ENCODE measurements at places on chromosomes 16 and 17.

- no peak for DNase-seq
Measured at GRCh38 chr17:44556166-44556831, 985 bp upstream of the FZD2 start.

GRCh38 chr17:48244121-48244711 lies 136.7 kb downstream of the SNX11 start:
- no peak for DNase-seq

GRCh38 chr16:23072084-23072599 lies 77.1 kb downstream of the USP31 start:
- no peak for DNase-seq

GRCh38 chr17:320809-321385 lies 31.7 kb downstream of the RPH3AL start:
- DNase-seq, result no peak

DNA sequence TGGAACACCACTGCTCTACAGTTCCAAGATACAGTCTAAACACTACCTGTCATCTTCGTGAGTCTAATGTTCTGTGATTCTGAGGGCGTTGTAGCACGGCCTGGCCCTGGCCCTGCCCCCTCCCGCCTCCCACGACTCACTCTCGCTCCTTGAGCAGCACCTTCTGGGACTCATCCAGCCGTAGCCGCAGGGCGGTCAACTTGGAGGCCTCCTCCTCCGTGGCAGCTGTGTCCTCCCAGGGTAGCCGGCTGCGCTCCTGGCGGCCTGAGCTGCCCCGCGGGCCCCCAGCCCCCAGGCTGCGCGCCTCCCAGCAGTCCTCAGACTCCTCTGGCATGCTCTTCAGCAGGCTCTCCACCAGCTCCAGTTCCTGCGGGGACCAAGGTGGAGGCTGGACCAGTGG lies 10.6 kb downstream of the CCDC102A start:
- DNase-seq, result no peak

DNA sequence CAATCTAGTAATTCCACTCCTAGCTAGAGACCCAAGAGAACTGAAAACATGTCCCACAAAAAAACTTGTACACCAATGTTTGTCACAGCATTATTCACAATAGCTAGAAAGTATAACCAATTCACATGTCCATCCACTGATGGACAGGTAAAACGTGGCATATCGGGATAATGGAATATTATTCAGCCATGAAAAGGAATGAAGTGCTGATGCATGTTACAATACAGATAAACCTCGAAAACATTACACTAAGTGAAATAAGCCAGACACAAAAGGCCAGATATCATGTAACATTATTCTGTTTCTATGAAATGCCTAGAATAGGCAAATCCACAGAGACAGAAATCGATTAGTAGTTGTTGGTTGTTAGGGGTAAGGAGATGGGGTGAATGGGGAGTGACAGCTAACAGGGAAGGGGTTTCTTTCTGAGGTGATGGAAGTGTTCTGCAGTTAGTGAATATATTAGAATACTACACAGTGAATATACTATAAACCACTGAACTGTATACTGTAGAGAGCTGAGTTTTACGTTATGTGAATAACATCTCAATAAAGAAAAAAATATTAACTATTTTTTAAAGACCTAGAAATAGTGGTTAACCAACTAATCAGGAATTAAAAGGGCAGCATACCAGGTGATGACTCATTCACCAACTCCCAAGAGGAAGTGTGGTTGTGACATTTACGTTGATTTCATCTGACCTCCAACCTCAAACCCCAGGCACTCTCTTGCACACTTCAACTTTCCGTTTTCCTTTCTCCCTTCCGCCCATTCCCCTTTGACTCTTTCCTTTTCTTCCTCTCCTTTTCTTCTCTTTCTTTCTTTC lies 48.6 kb downstream of the GAS7 start:
- peak; percentile 89 for DNase-seq

- DNase-seq, result peak; percentile 68
Measured at GRCh38 chr16:12515746-12516145, 287.9 kb downstream of the CPPED1 start.

DNA sequence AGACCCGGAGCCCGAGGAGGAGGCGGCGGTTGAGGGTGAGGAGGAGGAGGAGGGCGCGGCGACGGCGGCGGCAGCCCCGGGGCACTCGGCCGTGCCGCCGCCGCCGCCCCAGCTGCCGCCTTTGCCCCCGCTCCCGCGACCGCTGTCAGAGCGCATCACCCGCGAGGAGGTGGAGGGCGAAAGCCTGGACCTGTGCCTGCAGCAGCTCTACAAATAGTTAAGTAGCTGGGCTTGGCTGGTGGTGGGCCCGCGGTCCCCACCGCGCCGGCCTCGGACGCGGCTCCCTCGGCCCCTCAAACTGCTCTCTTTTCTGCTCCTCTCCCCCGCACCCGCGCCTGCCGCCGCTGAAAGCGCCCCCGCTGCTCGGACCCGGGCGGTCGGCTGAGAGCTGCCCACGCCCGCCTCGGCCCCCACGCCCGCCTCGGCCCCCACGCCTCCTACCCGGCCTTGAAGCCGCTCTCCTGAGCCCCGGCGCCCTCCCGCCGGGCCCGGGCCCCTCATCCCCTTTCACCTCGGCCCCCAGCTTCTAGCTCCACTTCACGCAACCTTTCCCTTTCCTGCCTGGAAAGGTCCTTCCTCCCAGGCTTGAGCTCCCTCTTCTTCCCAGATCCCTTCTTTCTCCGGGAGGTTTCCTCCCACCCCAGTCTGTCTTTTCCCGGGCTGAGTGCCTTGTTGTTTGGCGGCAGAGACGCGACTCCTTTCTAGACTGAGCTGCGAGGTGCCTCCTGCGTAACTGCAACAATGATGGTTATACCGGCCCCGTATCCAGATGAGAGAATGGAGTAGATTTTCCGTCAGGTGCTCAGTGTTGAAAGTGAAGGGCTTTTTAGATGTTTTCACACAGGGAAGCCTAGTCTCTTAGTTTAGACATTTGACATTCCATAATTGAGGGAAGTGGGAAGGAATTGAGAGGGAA lies 850 bp downstream of the PPM1E start:
- no peak for DNase-seq

DNA sequence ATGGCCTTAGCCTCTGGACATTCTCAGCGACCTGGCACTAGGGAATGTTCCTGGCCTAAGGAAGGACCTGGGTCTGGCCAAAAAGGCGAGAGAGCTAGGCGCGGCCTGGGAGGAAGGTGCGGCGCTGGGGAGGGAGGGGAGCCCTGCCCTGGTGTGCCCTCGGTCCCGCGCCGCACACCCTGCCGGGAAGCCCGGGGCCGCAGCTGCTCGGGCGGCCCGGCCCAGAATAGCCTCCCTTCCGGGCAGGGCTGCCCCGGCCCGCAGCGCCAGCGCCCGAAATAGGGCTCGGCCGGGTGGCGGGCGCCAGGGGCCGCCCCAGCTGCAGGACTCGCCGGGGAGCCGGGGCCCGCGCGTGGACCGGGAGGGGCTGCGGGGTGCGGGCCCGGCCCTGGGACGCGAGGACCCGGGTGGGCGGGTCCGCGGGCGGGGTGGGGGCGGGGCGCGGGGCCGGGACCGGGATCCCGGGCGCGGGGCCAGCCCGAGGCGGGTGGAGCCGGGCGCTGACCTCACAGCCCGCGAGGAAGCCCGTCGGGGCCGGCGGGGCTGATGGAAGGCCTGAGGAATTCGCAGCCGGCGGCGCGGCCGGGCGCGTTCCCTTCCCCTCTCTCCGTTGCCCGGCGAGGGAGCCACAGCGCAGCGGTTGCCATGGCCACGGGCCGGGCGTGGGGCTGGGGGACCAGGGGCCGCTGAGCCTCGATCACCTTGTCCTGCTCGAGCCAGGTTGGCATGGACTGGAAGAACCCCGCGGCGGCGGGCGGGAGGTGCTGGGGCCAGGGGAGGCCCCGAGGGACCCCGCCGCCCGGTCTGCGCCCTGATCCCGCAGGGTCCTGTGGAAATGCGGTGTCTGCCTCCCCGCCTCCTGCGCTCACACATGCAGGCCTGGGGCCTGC lies 18.1 kb downstream of the SOCS3 start:
- peak; percentile 71 for DNase-seq

- DNase-seq, result no peak
Measured at GRCh38 chr16:25855063-25855462, 163.3 kb downstream of the HS3ST4 start.

DNA sequence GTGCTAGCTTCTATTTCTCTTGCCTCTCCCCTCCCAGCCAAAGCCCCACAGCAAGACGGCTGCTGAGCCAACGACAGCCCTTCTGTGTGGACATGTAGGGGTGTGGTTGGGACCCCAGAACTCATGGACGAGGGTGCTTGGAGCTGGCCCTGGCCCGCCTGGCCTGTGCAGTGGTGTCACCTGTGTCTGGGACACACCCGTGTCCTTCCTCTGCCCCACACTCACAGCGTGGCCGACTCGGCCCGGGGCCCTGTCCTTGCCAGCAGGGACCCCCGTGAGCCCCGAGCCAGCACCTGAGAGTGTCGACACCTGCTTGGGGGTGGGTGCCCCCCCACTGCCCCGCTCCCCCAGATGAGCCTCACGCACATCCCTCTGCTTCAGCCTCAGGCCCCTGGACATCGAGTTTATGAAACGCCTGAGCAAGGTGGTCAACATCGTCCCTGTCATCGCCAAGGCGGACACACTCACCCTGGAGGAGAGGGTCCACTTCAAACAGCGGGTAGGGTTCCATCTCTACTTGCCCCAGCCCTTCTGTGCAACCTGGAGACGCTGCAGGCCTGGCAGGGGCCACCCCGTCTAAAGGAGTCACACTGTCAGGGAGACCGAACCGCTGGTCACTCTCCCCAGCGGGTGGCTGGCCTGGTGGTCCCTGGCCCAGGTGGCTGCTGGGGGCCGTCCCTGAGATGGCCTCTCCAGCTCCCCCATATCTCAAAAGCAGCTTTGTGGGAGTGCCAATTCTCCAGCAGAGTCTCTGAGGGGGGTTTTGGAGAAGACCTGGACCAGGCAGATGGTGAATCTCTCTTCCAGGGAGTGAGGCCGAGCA lies 349.8 kb downstream of the SEC14L1 start:
- DNase-seq, result no peak

GRCh38 chr17:8965394-8966168 lies at the start of gene PIK3R5:
Gene PIK3R5, minus strand, starts transcription at chr17:8965707. Its CDS starts 54,213 bp downstream, at chr17:8911494.
- peak; percentile 78 for DNase-seq

DNA sequence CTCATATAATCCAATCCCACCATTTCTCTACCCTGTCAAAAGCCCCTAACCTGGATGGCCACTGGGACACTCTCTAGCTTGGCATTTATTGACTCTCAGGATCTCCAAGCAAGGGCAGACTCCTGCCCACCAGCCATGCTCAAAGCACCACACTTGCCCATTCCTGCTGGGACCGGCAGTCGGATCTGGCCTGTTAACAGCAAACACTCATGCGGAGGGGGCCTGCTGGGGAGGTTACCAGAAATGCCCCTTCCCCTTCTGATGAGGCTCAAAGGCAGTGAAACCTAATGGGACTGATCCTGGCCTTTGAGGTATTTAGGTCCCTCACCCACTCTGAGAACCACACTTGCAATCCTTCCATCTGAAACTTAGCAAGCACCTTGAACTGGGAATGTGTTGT lies 6.5 kb upstream of the CCL1 start:
- no peak for DNase-seq

DNA sequence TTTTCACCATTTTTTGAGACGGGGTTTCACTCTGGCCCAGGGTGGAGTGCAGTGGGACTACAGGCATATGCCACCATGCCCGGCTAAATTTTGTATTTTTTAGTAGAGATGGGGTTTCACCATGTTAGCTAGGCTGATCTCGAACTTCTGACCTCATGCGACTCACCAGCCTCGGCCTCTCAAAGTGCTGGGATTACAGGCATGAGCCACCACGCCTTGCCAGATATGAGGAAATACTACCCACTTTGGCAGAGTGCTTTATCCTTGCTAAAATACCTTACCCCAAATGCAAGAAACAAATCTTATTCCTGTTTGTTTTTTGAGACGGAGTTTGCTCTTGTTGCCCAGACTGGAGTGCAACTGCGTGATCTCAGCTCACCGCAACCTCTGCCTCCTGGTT lies 62.9 kb upstream of the MGAT5B start:
- peak; percentile 8 for DNase-seq

DNA sequence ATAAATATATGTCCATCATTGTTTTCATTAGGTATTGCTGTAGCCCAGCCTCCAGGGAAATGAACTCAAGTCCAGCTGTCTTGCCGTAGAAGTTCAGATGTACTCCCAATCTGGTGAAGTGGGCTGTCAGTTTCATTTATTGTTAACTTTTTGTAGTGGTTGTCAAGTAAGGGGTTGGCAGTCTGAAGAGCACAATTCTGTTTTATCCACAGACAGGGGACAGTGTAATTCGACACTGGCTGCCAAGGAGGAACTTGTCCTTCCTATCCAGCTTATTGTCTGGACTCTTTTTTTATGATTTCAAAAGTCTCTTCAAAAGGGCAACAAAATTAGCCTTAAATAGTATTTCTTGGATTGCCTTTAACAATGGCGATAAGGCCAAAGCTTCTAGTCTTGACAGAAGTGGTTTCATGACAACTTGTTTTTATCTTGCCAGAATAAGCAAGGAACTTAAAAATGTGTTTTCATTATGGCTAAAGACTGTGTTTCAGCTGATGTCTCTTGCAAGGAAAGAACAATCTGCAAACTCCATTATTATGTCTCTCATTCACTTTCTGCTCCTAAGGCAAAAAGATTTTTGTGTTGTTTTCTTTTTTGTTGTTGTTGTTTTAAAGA lies 73.9 kb upstream of the TANC2 start:
- DNase-seq, result peak; percentile 19

DNA sequence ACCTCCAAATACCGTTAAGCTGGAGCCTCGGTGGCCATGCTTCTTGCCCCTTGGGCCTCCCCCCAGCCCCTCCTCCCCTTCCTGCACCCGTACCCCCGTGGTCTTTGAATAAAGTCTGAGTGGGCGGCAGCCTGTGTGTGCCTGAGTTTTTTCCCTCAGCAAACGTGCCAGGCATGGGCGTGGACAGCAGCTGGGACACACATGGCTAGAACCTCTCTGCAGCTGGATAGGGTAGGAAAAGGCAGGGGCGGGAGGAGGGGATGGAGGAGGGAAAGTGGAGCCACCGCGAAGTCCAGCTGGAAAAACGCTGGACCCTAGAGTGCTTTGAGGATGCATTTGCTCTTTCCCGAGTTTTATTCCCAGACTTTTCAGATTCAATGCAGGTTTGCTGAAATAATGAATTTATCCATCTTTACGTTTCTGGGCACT lies 928 bp downstream of the HBA1 start:
- no peak for DNase-seq

GRCh38 chr17:1146561-1147265 lies 33.1 kb downstream of the ABR start:
- no peak for DNase-seq

- no peak for DNase-seq
Measured at GRCh38 chr17:2111691-2112090, 56.8 kb downstream of the HIC1 start.

DNA sequence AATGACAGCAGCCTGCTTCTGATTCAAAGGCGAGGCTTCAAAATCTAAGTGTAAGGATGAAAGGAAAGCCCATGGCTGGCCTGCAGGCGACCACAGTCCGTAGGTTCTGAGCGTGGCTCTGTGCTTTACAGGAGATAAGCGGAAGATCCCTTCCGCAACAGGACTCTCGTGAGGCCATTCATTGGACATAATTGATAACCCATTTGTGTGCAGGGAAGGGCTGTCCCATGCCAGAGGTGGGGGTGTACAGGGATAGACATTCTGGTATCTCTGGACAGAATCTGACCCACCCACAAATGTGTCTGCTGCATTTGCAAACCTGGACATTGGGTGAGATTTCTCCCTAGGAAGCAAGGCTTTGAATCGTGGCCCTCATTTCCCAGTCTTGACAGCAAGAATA lies 4.0 kb downstream of the CYB561 start:
- no peak for DNase-seq

- no peak for DNase-seq
Measured at GRCh38 chr17:53137869-53138268, 684.9 kb upstream of the KIF2B start.

Data from inflammatory macrophage treated with lipopolysaccharide for 1 hour (primary cell).